ENCODE measurements at places on chromosomes 4 and X.

- no peak for DNase-seq
Measured at GRCh38 chr4:161189286-161190134, 974.3 kb downstream of the FSTL5 start.

- no peak for DNase-seq
Measured at GRCh38 chr4:62402088-62402806, 1202.1 kb downstream of the ADGRL3 start.

DNA sequence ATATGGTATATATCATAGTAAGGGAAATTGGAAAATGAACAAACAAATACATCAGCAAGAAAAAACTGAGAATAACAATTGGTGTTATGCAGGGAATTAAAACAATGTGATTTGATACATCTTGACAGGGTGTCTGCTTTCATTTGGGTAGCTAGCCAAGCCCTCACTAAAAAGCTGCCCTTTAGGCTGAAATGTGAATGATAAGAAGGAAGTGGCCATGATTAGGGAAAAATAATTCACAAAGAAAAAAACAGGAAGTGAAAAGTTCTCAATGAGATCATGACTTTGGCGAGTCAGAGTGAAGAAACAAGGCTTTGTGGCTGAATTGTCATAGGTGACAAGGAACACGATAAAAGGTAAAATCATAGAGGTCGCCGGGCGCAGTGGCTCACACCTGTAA, 675.8 kb upstream of the SLIT2 start:
- no peak for DNase-seq

GRCh38 chrX:54482839-54483593, 13.0 kb downstream of the FGD1 start:
- DNase-seq: no peak

GRCh38 chrX:135707880-135708279, 5.6 kb upstream of the CT45A1 start:
- DNase-seq: no peak

DNA sequence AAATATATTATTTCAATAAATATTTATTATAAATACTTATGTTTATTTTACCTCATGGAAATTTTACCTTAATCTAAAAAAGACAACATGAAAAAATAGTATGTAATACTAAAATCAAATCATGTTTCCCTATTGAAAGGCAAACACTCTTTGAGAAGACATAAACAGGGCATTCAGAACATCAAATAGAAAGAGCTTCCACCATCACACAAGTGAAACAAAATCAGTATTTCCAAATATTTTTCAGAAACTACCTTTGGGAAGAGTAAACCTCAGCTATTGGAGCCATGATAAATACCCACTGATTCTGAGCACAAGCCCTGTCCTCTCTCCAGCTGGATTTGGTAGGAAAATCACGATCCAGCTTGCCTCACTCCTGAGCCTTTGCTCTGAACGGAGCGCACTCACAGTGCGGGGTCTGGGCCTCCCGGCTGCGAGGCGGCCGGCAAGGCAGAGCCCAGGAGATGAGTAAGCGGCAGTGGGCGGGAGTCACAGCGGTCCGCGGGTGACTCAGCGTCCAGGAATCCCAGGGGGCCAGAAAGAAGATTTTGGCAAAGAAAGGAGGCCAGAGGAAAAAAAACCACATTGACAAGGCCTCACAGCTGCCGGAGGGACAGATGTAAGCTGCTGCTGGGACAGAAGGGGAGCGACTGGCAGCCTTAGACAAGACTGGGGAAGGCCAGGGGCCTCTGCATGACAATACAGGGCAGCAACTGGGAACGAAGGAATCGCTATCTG, 14.7 kb upstream of the ANXA5 start:
- DNase-seq: peak; percentile 85

DNA sequence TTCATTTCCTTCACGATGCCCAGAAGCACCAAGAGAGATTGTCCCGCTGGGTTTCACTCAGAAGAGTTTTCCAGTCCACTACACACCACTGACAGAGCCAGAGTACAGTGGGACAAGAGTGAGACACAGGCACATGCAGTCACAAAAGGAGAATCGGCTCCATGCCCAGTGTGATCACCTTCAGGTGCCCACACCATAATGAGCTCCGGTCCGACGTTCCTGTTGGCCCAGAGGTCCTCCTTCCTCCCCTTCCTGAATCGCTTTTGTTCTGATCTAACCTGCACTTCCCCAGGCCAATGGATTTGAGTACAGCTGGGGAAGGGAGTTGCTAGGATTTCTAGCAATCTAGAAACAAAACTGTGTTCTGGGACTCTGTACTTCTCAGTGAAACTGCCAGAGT, 4.6 kb upstream of the CHRNA9 start:
- DNase-seq: no peak

DNA sequence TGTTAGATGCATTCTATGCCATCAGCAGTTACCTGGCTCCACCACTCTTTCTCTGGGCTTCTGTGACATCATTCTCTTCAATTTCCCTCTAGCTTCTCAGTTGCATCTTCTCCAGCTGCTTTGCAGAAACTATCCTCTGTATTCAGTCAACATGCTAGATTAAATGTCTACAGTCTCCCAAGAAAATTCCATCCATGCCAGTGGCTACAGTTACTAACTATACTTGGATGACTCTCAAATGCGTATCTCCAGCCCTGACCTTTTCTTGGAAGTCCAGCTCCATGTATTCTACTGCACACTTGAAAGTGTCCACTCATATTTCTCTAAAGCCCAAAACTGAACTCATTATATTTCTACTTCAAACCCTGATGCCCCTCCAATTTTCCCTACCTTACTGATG, 232.3 kb upstream of the TENM3 start:
- DNase-seq: no peak

DNA sequence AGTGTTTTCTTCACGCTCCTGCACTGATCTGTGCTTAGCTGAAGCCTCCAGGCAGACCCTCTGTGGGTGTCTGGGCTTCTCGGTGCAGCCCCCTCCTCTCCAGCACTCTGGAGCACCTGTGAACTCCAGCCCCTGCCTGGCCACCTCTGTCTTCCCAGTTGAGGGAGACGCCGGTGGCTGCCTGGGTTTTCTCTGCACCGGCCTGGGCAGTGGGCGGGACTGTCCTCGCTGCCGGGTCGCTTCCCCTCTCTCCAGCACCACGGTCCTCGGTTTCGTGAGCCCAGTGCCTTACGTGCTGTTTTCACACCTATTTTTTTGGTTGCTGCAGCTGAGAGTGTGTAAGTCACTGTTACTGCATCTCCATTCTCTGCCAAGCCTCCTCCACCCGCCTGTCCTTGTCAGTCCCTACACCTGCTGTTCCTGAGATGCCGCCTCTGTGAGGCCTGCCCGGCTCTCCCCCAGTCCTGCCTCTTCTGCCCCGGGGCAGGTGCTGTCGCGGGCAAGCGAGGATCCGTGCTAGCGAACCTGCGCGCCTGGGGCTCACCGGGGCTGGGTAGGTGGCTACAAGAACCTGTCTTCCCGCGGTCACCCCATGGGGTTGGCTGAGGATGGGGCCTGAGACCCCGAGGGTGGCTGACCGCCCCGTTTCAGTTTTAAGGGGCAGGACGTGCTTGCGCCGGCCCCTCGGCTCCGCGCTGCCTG, 2.4 kb upstream of the FGFRL1 start:
- no peak for DNase-seq

- no peak for DNase-seq
Measured at GRCh38 chrX:150868625-150869024, 29.8 kb downstream of the CD99L2 start.

- DNase-seq: no peak
Measured at GRCh38 chrX:9659571-9660195, 106.0 kb downstream of the GPR143 start.

- peak; percentile 71 for DNase-seq
Measured at GRCh38 chr4:26272654-26273615, 47.9 kb upstream of the RBPJ start.

DNA sequence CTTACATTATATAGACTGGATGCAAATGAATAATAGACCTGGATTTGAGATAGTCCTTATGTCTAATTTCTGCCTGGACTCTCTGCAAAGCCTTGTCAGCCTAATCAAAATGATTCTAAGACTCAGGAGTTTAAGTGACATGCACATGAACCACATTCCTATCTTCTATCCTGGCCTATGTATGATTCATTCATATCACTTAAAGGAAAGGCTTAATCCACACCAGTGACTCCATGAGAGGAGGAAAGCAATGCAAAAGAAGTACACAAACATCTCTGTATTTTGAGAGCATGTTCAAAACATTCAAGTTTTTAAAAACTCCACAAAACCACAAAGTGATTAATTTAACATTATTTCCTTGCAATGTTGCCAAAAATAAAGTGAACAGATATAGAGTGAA, 14.6 kb downstream of the AMOT start:
- no peak for DNase-seq

GRCh38 chrX:110920991-110921390, 125.4 kb upstream of the CHRDL1 start:
- no peak for DNase-seq

- DNase-seq: no peak
Measured at GRCh38 chrX:24877854-24878650, 137.7 kb downstream of the ARX start.

- DNase-seq: no peak
Measured at GRCh38 chrX:118254611-118255010, 91.3 kb upstream of the WDR44 start.

GRCh38 chr4:6225469-6225868, 25.1 kb upstream of the JAKMIP1 start:
- DNase-seq: no peak

DNA sequence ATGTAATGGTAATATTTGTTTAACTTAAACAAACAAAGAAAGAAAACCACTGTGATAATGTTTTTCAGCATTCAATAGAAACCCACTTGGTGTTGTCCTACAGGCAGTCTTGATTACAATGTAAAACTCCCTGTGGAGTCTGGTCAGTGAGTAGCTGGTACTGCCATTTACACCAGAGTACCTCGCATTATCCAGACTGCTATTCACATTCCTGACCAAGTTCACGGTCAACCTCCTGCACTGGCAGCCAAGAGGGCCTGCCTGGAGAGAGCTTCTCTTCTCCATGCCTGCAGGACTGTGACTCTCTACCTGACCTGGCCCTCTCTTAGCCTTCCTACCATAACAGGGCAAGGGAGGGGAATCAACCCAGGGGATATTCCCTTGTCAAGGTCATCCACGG, 2.9 kb upstream of the LONRF3 start:
- DNase-seq: no peak

DNA sequence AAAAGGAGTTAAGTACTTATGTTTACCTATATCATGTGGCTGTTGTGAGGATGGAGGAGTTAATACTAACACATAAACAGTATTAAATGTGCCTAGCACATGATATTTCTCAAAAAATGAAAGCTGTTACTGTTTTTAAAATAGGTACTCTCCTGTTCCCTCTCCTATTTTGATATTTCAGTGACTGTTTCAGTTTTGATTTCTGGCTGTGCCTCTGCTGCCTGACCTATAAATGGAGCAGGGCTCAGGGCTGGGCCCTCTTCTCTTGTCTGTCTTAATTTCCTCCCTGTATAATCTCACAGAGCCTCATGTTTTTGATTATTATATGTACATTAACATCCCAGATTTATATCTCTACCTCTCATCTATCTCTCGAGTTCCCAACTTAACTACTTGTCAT, 93.3 kb downstream of the UGT8 start:
- DNase-seq: no peak

DNA sequence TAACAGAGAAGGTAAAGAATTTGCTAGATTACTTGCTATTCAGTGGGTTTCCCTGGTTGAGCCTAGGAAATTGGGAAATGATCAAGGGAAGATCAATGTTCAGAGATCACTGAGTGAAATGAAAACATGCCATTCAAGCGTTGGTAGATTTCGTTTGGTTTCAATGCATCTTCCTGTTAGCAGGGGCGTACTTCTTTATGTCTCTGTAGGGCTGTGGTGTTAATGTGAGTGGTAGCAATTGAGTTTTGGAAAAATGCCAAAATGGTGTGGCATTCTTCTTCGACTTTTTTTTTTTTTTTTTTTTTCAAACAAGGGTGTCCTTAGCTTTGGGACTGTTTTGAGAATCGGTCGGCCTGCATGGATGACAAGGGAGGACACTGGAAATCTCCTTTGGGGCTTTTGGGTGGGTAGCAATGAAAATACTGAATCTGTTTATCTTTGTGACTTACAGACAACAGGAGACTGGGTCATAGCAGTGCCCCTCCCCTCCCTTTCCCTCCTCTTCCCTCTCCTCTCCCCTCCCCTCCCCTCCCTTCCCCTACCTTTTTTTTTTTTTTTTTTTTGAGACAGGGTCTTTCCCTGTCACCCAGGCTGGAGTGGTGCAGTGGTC, 50.4 kb downstream of the SPRY1 start:
- no peak for DNase-seq

GRCh38 chrX:45801554-45801953, 600.9 kb upstream of the DIPK2B start:
- no peak for DNase-seq

GRCh38 chr4:41874873-41875272, 60.4 kb upstream of the TMEM33 start:
- DNase-seq: no peak

DNA sequence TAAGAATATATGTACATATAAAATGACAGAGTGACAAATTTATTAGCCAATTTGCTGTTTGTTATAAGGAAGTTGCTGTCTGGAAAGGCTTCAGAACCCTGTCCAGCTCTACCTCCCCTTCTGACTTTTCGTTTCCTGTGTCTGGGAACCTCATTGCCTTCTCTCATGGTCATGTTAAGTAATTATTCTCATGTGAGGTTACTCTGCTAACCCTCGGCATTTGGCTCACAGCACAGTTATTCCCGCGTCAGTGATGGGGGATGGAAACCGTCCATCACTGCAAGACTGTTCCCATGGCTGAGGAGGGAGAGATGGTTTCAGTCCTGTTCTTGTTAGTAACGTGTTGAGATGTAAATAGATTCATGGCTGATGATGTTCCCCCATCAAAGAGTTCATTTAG, 11.9 kb downstream of the EDNRA start:
- no peak for DNase-seq

DNA sequence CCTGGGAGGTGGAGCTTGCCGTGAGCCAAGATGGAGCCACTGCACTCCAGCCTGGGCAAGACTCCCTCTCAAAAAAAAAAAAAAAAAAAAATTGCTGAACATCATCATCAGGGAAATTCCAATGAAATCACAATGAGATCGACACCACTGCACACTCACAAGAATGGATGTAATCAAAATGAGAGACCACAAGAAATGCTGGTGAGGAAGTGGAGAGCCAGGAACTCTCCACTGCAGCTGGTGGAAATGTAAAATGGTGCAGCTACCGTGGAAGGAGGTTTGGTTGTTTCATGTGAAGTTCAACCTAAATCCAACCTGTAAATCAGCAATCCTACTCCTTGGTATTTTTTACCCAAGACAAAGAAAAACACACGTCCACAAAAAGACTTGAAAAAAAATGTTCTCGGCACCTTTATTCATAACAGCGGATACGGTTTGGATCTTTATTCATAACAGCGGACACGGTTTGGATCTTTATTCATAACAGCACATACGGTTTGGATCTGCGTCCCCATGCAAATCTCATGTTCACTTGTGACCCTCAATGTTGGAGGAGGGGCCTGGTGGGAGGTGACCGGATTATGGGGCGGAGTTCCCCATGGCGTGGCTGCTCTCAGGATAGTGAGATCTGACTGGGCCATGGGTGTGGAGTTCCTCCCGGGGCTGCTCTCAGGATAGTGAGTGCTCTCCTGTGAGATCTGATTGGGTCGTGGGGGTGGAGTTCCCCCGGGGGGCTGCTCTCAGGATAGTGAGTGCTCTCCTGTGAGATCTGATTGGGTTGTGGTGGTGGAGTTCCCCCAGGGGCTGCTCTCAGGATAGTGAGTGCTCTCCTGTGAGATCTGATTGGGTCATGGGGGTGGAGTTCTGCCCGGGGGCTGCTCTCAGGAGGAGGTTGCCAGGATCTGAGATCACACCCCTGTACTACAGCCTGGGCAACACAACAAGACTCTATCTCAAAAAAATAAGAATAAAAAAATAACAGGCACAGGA, 7.7 kb downstream of the GAK start:
- DNase-seq: no peak

- no peak for DNase-seq
Measured at GRCh38 chr4:147003956-147004809, 58.5 kb upstream of the TTC29 start.
